ENCODE measurements at places on chromosomes 16 and 17. TPM values are rescaled to one million over a fixed set of nuclear protein-coding genes. Genes with fewer than 3 reads are reported as not detected.

The TPSAB1 gene
- not detected for total RNA-seq

The LIG3 gene
- 16.6 TPM for total RNA-seq

The IRX3 gene
- total RNA-seq = 5.2 TPM

The MSLN gene
- 3.3 TPM for total RNA-seq

The TMC8 gene
- 0.41 TPM for total RNA-seq

The VASN gene
- total RNA-seq = 6.3 TPM

The CDH8 gene
- total RNA-seq = 0.82 TPM

The TNFRSF13B gene
- not detected for total RNA-seq

The SETD6 gene
- total RNA-seq = 16.2 TPM

The MYL11 gene
- total RNA-seq = 0.51 TPM

The SIRT7 gene
- total RNA-seq = 45.2 TPM

The CCL7 gene
- 0.25 TPM for total RNA-seq

The SLC43A2 gene
- total RNA-seq = 4.8 TPM

The SLFN14 gene
- total RNA-seq = not detected

The TEKT1 gene
- not detected for total RNA-seq

The KRT33B gene
- total RNA-seq = not detected

The GPR139 gene
- not detected for total RNA-seq

The ARHGAP44 gene
- total RNA-seq = 2.8 TPM

Data from A549 treated with GW870086 at 1 μM for 4 hours (cell line).